CD4-positive, alpha-beta T cell treated with Interferon alpha-2 for 1 hour (primary cell): ENCODE measurements at places on chromosomes 16 and 17.

DNA sequence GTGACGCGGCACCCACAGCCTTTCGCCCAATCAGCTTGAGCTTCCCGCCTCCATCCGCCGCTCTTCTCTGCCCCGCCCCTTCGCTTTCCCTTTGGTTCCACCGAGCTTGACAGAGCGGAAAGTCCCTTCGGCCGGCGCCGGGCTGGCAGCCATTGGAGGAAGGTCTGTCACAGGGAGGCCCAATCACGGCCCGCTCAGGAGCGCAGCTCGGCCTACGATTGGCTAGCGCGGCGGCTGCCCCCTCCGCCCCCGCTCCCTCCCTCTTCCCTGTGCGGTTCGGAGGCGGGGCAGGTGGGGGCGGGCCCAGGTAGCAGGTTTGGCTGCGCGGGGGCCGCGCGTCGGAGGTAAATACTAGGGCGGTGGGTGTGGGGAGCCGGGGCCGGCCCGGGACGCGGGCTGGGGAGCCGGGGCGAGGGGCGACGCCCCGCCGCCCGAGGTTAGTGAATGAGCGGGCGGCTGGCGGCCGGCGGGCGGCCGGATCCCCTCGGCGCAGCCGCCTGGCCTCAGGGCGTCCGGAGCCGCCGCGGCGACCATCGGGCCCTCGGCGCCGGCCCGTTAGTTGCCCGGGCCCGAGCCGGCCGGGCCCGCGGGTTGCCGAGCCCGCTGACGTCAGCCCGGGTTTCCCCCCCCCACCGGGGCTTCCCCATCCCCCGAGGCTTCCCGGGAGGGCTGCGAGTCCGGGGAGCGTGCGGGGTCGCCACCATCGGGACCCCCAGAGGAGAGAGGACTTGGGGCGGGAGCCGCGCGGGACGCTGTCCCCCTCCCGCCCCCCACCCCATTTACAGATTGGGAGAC, at the start of gene CYLD:
CYLD (plus strand) TSS at position 306 of the 795 bp plus-strand sequence. CDS start 7,613 bp downstream, outside the sequence.
- peak; percentile 100 for DNase-seq

GRCh38 chr17:59428916-59429485, 97.5 kb downstream of the YPEL2 start:
- no peak for DNase-seq

DNA sequence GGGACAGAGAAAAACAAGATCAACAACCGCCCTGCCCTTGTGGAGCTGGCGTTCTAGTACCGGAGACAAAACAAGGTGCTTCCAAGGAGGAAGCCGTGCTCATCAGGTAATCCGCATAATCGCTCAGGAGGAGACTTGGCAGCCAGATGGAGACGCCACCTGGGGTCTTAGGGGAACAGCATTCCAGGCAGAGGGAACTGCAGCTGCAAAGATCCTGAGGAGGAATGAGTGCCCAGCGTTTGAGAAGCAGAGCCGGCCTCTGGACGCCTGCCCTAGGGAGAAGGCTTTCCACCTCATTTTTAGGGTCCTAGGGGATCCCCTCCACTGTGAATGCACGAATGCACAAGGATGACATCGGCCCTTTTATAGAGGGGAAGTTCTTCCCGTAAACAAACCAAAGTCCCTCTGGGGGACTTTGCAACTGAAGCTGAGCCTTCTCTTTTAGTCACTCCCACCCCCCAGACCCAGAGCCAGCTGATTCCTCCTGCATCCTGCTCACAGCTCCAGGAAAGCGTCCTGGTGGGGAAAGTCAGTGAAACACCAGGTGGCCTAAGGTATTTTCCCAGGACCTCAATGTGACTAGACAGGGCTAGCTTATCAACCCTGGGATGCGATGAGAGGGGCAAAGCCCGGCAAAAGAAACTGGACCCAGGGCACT, 13.2 kb upstream of the MPRIP start:
- DNase-seq = no peak

DNA sequence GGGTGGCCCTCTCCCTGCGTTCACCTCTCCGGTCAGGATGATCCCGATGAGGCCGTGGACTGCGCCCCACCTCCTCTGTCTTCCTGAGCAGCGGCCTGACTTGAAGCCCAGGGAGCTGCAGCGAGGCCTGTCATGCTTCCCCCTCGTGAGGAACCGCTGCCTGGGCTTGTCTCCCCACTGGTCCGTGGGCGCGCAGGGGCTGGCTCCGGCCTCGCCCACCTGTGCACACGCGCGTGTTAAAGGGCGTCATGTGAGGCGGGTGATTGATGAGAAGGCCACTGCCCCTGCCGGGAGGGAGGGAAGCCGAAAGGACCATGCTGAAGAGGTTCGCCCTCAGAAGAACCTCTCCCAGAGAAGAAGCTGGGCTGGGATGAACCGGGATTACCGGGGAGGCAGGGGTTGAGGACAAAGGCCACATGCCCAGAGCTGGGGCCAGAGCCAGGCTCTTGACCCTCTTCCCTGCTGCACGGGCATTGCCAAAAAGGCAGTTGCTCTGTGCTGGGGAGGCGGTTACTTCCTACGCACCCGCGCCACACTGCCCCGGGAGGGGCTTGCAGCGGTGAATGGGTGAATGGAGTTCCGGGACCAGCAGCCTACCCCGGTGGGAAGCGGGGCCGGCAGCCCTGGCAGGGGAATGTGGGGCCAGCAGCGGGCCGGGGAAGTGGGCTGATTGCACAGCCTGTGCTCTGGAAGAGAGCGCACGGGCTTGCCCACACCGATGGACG, 85.9 kb upstream of the GSE1 start:
- DNase-seq = no peak

DNA sequence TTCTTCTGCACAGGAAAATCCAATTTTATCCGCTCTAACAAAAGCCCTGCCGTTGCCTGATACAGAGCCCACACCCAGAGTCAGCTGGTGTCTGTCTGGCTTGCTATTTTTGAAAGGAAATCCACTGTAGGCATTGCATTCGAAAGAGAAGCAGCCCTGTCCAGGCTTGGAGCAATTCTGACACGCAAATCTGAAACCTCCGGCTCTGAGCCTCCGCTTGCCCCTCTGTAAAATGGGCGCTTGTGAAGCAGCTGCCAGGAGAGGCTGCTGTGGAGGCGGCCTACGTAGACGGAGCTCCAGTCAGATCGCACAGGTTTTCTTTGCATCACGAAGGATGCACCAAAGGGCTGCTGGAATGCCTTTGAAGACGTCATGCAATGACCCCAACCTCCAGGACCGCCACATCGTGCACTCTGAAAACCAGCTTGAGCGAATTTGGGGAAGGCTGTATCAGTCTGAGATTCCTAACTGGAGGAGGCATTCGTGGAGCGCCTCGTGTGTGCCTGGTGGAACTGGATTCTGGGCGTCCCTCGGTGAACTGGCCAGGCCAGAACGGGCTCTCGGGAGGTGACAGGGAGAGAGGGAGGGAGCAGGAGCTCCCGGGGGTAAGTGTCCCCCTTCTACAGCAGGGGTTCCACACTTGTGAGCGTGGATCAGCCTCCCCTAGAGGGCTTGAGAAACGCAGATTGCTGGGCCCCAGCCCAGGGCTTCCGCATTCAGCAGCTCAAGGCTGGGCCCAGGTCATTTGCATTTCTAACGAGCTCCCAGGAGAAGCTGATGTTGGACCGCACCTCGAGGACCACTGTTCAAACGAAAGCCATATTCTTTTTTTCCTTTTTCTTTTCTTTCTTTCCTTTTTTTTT, 215.5 kb downstream of the MRTFB start:
- peak; percentile 60 for DNase-seq

DNA sequence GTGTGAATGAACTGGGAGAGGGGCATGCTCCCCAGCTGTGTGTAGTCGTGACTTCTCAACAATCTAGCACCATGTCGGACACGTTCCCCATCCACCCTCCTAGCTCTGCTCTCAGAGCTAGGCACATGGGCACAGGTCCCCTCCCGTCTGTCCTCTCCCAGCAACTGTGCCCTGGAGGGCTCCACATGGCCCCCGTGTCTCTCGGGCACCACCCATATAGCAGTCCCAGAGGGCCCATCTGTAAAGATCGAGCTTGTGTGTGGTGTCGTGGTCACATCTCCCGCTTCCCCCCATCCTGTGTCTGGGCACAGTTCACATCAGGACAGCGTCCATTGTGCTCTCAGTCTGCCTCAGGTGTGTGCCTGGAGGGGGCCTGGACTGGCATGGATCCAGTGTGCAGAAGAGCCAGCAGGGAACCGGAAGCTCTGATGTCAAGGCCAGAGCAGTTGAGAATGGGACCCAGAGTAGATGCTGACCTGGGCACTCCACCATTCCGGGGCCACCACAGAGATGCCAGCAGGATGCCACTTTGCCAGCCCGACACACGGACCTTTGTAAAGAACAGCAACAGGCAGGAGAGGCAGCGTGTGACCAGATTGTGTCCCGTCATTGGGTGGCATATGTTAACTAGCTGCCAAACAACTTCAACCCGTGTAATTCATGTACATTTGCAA, 55.7 kb downstream of the MARF1 start:
- DNase-seq = no peak

DNA sequence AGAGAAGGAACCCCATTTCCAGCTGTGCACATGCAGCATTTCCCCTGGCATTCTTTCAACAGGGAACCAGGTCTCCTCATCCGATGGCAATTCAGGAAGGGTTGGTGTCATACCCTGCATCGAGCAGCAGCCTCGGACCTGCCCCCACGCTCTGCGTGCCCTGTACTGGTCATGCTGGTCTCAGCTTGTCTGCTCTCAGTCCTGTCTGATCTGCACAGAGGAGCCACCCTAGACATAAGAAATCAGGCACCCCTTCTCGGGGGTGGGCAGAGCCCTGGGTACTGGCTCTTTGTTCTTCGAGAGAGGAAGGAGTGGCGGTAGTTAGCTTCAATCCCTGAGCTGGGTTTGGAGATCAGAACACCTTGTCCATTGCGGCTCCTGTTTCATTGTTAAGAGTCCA, 162.0 kb upstream of the RPH3AL start:
- no peak for DNase-seq

GRCh38 chr16:64782484-64782883, 339.4 kb downstream of the CDH11 start:
- DNase-seq = no peak

DNA sequence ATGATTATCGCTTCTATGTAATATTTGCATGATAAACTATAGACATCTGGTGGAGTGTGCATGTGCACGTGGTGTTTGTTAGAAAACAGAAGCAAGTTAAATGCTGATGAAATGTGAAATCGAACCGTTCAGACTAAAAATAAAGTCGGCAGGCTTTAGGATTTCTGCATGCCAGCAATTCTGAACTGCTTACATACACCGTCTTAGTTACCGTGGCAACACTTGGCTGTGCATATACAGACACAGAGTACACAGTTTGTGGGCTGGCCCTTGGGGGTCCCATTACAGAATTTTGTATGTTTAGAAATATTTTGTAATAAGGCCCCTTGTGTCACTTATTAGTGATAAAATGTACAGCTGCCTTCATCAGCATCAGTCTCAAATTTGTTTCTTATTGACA, 605.5 kb downstream of the RBFOX1 start:
- no peak for DNase-seq

DNA sequence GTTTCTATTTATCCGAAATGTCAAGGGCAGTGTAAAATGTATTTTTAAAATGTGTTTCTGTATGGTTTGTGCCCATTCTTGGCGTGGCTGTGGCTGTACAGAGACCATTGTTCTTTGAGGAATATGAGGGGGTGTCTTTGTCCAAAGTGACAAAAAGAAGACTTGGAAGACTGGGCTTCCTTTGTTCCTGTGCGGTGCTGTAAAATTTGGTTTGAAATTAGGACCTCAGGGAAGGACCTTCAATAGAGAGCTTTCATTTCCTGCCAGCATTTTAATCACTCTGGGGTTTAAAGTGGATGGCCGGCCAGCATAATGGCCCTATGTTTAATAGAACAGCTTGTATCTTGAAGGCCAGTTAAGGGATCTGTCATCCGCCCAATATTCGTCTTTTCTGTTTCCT, 190.1 kb upstream of the TBX2 start:
- no peak for DNase-seq

GRCh38 chr17:64055183-64056142, 35.0 kb upstream of the ICAM2 start:
- no peak for DNase-seq

DNA sequence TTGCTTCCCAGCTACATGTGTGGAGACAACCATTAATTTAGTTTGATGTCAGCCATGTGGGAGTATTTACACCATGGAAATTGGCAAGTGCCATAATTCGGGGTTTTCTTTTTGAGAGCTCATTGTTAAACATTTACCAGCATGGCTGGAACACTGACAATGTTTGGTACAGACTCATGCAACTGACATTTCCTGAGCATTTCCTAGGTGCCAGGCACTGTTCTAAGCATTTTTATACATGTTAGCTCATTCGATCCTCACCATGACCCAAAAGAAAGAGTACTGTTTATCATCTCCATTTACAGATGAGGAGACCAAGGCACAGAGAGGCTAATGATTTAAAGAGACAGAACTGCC, 86.9 kb downstream of the FOXL1 start:
- no peak for DNase-seq

GRCh38 chr16:22220714-22221113, 14.6 kb downstream of the EEF2K start:
- no peak for DNase-seq

GRCh38 chr17:78072961-78073360, 55.6 kb downstream of the TMC6 start:
- DNase-seq = no peak

DNA sequence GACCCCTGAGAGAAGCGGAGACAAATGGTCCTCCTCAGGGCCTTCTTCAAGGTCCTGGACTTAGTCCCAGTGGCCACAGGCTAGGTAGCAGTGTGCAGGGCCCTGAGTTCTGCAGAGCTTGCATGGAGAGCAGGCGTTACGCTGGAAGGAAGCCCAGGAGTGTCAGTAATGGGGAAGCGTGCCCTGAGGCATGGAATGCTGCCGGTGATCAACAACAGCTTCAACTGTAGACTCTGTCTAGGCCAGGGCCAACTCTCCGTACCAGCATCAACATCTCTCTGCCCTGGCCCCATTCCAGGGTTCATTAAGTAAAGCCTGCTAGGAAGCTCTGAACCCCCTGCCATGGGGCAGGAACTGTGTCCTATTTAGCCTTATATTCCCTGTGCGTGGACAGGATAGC, 568 bp upstream of the TNK1 start:
- DNase-seq = no peak

DNA sequence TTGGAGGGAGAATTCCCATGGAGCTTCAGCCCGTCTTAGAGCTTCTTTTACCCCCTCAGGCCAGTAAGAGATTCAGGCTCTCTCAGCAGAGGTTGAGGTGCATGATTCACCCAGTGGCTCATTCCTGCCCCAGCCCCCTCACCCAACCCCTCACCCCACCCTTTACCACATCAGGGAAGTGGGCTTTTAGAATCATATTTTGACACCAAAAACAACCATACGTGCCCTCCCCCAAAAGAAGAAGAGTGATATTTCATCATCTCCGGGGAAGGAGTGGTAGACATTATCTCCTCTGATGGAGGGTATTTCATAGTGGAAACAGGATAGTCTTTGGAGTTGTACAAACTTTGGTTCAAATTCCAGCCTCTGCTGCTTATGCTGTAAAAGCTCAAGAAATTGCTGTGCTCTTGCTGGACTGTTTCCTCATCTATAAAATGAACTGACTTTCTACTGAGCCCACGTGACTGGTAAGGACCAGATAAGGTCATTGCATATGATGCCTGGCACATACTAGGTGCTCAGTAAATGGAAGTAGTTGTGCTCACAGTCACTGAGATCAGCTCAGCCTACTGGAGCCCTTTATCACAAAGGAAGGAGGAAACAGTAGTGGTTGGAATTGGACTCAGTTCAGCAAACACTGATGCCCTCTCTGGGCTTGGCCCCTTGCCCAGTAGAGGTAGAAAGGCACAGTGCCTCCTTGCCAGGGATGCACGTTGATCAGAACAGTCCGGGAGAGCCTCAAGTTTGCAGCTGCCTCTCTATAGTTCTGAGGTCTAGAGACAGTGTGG, 18.3 kb upstream of the CCL5 start:
- no peak for DNase-seq

- no peak for DNase-seq
These were observed 23.4 kb downstream of the DCAF7 start for GRCh38 chr17:63573634-63574033.
